Tibial artery (tissue), 4 donors: ENCODE measurements at places on chromosomes 2 and 18.
A peak's percentile ranks its signal among the peaks of the same experiment; 100 is the strongest.

DNA sequence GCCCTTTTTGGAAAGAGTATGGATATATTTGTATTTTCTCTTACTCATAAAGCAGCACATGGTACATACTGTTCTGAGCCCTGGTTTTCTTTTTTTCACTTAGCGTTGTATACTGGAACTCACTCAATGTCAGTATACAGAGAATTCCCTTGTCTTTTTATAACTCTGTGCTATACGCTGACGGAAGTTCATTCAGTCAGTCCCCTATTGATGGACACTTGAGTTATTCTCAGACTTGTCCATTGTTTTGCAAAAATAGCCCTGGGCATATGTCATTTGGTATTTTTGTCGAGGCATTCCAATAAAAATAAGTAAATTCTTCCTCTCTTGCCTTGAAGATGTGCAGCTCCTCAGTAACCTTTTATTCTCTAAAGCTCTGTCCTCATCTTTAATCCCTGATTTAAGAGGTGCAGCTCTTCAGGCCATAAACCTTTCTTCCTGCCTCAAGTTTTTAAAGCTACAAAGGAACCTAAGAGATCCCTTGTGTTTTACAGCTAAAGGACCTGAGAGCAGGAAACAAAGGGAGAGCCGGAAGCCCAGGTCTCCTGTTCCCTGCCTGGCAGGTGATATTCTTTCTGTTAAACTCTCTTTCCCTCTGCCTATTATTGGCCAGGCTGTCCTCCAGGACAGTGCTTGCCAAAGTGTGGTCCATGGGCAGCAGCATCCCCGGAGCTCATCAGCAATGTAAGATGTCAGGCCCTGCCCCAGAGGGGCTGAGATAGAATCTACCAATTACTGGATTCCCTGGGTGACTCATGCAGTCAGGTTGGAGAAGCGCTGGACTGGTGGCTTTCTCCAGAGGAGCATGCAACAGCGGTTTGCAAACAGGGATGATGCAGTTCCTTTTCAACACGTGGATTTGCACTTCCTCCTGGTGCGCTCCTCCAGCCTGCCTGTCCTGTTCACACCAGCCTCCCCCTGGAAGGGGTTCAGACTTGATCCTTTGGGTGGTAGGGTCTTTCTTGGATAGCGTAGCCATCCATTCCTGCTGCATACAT, 158.0 kb downstream of the NEDD4L start:
- DNase-seq, result no peak

- DNase-seq, result no peak
These were observed 954.9 kb upstream of the GYPC start for GRCh38 chr2:125701070-125701469.

GRCh38 chr2:58046335-58046584, 346 bp upstream of the VRK2 start:
- DNase-seq, result no peak

GRCh38 chr18:49151482-49151881, 200.7 kb upstream of the SMAD7 start:
- no peak for DNase-seq

- no peak for DNase-seq
These were observed 38.0 kb downstream of the EHBP1 start for GRCh38 chr2:62743506-62743905.

DNA sequence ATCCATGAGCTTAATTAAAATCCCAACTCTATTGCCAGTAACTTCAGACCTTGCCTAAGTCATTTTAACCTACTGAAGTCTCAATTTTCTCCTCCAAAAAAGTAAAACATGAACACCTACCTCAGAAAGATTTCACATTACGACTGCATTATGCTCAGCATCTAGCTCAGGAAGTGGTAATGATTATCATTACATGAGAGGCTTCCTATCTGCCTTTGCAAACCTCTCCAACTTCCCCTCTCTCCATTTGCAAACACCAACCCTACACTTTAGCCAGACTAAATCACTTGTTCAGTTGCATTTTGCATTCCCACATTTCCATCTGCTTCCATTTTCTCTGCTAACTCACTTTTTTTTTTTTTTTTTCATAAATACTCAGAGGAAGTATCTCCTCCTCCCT, 6.8 kb downstream of the SLC38A11 start:
- DNase-seq, result no peak

GRCh38 chr2:204268458-204268857, 276.8 kb upstream of the PARD3B start:
- no peak for DNase-seq

- no peak for DNase-seq
These were observed 145.1 kb upstream of the ITGB6 start for GRCh38 chr2:160345071-160345764.

DNA sequence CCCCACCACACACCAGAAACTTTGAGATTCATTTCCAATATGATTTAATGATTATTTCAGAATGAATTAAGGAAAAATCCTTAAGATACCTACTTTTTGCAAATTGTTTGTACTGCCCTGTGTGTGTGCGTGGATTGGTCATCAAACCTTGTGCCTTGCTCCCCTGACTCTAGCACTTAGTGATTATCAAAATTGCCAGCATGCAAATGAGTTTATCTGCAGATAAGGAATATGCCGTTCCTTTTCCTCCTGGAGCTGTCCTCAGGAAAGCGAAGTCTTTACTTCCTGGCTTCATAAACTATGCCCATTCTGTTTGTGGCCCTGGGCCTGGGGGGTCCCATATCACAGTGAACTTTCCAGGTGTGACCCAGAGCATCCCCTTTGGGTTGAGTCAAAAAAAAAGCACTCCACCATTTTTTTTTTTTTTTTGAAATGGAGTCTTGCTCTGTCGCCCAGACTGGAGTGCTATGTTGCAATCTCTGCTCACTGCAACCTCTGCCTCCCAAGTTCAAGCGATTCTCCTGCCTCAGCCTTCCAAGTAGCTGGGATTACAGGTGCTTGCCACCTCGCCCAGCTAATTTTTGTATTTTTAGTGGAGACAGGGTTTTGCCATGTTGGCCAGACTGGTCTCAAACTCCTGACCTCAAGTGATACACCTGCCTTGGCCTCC, 11.4 kb downstream of the CHMP1B start:
- DNase-seq, result no peak

GRCh38 chr2:238820197-238820596, 27.7 kb upstream of the TWIST2 start:
- DNase-seq, result no peak

DNA sequence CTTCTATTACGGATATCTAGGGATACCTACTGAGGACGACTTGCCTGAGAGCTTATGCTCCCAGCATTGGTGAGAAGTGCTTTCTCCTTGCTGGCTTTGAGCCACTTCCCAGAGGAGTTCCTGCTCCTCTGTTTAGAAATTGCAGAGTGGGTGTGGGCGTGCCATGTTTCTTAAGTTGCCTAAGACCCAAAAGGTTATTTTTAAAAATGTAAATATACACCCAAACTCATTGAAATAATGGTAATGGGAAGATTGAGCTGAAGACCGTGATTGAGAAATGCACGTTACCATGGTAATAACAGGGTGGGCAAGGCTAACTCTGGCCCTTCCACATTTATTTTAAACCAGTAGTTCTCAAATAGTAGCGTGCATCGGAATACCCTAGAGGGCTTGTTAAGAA, 17.2 kb upstream of the TMEM200C start:
- DNase-seq, result no peak

DNA sequence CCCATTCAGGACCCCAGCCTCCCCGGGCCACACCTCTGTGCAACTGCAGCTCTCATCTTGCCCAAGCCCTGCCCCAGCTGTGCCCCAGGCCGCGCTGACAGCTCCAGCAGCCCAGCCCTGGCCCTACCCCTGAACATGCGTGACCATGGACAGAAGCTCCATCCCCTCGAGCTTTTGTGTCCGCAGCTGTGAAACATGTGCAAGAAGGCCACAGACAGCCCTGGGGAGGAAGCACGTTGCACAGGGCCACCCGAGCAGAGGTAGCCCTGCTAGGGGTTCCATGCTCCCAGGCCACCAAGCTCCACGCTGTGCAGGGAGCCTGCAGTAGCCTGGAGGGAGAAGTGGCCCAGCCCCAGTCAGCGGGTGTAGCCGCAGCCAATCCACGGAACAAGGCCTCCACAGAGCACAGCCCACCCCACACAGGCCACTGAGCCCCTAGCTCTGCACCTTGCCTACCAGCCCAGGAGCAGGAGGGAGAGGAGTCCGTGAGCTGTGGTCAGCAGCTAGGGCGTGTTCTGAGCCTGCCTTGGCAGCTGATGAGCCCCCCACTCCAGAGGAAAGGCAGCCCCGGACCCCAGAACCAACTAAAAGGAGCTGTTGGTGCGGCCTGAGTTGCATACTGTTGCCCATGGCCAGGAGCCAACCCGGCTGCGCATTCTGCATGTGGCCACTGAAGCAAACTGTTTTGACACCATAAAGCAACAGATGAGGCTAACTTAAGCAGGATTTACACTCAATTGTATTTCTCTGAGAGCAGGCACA, 184.0 kb downstream of the SEPTIN10 start:
- no peak for DNase-seq

GRCh38 chr18:57705832-57706595, 84.4 kb upstream of the NARS1 start:
- no peak for DNase-seq

GRCh38 chr2:185384822-185385560, 353.6 kb upstream of the FSIP2 start:
- DNase-seq, result no peak

DNA sequence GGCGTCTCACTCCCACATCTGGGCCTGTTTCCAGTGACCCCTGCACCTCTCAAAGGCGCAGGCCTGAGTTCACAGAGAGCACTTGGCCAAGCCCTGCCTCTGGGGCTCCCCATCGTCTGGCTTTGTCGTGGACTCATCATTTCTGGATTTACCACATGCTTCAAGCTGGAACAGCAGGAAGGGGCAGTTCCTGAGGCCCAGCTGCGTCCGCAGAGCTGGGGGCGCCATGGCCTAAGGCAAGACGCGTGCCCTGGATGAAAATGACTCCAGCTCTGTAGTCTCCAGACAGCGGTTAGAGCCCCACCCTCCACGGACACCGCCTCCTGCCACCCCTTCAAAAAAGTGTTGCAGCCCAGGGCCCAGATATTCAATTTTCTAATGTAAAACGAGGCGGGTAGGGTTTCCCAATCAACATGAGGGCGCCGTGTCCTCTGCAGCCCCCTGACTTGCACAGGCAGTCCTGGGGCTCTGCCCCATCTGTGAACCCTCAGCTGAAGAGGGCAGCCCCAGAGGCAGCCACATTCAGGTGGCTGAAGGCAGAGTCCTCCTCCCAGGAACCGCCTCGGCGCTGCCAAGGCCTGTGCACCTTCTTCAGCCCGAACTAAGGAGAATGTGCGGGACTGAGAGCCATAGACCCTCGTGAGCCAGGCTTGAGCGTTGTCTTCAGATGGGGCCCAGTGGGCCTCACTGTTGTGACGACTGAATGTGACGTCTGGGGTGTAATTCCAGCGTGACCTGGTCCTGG, 85.5 kb downstream of the NFATC1 start:
- peak; percentile 51 for DNase-seq

DNA sequence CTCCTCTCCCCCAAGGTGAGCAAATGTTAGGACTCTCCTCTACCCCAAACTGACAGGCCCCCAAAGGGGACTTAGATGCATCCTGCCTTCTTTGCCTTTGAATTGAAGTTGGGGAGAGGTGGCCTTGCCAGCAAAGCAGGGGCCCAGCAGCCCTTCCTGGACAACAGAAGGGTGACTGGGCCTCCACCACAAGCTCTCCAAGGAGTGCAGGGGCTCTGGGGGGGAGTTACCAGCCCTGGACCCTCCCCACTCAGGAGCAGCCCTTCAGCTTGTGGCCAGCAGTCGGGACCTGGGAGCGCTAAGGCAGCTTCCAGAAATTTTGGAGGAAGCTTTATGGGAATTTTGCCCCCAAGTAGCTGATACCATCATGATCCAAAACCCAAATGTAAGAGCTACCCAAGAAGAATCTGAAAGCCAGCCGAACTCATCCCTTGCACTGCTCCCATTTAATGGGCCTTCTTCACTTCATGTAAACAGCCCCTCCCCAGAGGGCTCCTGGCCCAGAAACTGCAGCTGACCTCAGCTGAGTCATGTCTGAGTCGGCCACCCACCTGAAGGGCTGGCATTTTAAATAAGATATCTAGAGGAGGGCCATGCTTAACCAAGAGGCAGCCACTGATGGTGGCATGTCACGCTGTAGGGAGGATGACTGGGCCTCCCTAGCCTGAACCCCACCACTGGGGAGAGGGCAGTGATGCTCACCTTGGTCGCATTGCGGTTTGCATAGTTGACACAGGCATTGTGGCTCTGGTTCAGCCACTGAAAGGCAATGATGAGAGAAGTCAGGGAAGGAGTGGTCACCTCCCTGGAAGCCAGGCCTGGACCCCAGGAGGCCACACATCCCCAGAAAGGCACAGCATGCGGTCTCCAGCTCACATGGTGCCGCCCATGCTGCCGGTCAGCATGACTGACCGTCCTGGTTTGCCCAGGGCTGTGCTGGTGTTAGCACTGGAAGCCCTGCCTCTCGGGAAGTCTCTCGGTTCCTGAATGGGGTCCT, 71.5 kb downstream of the SFXN5 start:
- DNase-seq, result peak; percentile 52

DNA sequence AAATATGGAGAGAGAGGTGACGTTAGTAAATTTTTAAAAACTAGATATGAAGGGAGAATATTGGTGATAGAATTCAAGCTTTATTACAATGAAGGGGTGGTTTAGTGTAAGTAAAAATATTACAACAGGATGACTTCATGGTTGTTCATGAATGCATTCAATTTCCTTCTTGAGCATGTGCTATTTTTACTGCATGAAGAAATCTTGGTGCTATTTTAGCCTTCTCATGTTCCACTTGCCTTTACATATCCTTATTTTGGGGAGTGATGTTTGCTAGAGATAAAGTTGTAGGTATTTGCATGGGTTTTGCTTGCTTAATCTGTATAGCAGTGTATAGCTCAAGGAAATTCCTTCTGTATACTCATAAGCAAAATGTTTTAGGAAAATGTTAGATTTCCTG, 195.0 kb upstream of the MMADHC start:
- no peak for DNase-seq

DNA sequence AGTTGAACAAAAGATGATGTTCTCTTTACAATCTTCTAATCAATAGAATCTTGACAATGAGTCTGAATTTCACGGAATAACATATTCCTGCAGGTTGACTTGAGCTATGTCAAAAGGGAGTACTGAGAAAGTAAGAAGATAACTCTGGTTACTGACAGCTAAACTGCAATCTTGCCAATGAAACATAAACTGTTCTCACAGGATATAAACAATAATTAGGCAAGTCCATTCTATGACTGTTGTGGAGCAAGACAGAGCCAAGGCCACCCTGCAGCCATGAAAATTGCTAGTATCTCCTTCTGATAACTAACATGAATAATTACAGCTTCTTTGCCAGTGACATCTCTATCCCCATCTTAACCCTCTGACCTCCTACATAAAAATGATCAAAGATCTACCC, 6.3 kb upstream of the RPRD1A start:
- DNase-seq, result no peak
